ENCODE measurements at places on chromosomes 4 and X.

DNA sequence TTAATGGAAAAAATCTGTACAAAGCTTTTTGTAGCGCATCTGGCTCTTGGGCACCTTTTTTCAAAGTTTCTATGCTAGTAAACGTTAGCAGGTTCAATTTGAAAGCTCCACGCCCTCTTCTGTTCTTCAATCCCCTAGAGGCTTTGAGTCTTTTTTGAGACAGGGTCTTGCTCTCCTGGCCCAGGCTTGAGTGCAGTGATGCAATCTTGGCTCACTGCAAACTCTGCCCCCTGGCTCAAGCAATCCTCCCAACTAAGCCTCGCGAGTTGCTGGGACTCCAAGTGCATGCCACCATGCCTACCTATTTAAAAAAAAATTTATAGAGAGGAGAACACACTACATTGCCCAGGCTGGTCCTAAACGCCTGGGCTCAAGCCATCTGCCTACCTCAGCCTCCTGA, 9.2 kb downstream of the RXFP1 start:
- DNase-seq: no peak

DNA sequence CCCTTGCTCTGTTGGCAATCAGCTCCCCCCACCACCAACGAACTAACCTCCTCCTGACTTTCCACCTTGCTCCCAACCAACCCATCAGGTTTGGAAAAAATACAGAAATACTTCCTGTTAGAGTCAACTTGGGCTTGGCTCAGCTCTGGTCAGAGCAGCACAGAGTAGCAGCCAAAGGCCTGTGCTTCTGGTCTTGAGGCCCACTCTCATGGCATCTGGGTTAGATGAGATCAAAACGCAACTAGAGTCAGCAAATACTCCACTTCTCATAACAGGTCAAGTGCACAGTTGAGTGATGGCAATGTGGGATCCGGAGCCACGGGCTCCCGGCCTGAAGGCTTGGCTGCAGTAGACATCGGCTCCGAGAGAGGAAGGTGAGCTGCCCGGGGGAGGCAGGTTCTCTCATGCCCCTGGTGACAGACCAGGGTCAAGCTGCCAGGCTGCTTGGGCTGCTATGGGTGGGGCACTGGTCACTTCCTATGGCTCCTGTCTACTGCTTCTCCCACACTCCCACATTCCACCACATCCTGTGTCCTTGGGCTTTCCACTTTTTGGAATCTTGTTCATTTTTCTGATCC, 34.8 kb downstream of the ZNF185 start:
- no peak for DNase-seq

DNA sequence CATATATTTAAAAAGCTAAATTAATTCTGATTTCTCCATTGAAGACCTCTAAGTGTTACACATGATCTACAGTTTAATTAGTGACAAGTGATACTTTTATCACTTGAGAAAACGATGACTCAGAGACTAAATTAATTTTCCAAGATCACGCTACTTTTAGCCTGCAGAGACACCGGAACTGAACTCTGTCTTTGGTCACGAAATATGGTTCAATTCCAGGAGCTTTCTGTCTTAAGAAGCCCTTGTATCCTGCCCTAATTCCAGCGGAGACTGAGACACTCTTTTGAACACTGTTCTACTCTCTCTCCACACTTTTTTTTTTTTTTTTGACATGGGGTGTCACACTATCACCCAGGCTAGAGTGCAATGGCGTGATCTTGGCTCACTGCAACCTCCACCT, 63.6 kb downstream of the IRF2 start:
- no peak for DNase-seq

- peak; percentile 69 for DNase-seq
Observed at GRCh38 chr4:185183622-185184281, 20.0 kb downstream of the CFAP97 start.

DNA sequence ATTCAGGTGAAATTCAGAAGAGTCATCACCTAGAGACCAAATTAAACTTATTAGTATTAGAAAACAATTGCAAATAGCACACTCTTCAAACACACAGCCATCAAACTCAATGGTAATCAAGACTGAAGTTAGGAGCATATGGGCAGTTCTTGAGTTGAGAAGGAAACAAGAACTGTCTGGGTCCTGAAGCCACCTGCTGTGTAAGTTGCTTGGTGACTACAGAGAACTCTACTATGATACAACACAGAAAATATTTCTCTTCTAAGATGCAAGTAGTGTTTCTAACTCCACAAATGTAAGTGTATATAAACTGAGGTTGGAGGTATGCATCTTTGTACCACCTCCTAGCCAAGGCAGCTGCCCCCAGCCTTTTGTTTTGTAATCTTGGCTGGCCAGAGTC, 325 bp upstream of the PF4V1 start:
- DNase-seq: no peak

- no peak for DNase-seq
Observed at GRCh38 chr4:112520598-112521122, 4.7 kb upstream of the NEUROG2 start.

DNA sequence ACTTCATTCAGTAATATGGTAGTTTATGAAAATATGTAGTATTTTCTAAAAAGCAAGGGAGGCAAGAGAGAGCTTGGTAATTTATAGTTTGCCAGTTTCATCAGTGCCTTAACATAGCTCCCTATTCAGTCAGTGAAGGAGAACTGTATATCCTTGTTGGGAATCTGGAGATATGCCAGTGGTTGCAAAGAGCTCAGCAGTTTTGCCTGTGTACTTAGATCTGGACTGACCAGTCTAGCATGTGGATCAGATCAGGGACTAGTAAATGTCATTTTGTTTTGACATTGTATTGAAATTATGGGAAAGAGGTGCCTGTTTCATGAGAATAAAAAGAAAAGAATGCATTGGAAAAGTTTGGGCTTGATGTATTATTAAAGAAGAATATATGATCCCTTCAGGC, 88.6 kb downstream of the ZIC3 start:
- no peak for DNase-seq
